ENCODE measurements at places on chromosomes 4 and X.

GRCh38 chr4:76313547-76313946 is 7.0 kb downstream of the STBD1 start:
- no peak for DNase-seq

DNA sequence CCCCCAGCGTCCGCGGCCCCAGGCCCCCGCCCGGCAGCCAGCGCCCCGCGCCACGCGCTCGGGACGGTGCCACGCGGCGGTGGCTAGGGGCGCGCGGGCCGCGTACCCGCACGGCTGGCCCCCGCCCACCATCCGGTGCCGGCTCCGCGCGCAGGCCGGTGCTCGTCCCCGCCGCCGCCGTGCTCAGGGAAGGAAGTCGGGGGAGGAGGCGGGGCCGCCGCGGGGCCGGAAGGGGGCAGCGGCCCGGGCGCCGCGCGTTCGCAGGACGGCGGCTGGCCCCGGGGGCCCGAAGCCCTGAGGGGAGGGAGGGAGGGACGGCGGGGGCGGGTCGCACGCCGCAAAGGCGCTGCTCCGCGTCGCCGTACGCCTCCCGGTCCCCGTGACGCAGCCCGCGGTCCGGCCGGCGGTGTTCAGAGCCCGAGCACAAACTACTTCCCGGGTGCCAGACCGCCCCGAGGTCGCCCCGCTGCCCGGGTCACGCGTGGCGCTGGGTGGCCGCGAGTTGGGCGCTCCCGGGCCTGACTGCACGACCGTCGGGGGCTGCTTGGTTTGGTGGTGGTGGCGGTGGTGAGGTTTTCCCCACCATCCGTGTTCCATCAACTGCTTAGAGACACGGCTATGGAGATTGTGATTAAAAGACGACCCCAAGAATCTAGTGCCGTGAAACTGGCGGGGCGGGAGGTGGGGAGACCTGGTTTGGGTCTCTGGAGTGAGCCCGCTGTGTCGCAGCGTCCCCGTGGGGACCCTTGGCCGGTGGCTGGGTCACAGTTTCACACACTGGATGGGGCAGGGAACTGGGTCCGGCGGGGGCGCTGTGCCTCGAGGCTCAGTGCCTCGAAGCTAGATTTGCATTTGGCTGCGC is at the start of gene DCTD:
TSS of gene DCTD (minus strand) at position 205 of the 862 bp plus-strand sequence. CDS start 1,818 bp downstream, outside the sequence.
- DNase-seq: peak; percentile 48

GRCh38 chrX:128975745-128976144 is 547.5 kb downstream of the SMARCA1 start:
- peak; percentile 0 for DNase-seq

GRCh38 chrX:18574591-18574990 is 97.3 kb downstream of the RS1 start:
- DNase-seq: no peak

GRCh38 chrX:13716455-13716854 is 18.0 kb downstream of the TRAPPC2 start:
- no peak for DNase-seq

- DNase-seq: no peak
These were observed 748 bp downstream of the CFP start for GRCh38 chrX:47628982-47629381.

DNA sequence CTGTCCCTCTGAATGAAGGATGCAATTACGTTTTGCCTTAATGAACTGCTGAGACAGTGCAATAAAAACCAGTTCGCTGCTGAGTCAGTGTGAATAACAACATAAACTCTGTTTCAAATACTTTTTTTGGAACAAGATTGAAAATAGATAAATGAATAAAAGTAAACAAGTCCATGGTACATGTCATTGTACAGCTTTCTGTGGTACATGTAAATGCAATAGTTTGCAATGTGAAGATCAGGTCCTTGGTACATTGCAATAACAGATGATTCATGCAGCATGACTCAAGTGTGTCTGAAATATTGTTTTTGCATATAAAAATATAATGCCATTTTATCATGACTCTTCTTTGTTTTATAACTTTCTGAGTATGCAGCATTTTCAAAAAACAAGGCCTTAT is 193.4 kb upstream of the PACRGL start:
- no peak for DNase-seq

GRCh38 chr4:86935853-86936733 is 1.3 kb downstream of the AFF1 start:
- peak; percentile 60 for DNase-seq

DNA sequence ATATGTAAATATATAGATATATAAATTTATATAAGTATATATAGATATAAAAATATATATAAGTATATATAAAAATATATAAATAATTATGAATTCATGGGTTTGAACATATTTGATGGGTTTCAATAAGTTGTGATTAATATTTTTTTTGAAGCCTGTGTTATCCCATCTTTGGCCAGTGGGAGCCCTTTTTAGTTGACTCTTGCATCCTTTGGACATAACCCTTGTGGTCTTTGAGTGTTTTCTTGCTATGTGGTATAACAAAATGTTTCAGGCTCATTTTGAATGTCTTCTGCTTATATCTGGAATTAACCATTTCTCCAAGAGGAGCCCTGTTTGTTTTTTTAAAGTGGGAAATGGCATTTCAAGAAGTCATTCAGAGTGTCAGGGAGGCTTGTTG is 15.2 kb downstream of the SNX25 start:
- DNase-seq: no peak

DNA sequence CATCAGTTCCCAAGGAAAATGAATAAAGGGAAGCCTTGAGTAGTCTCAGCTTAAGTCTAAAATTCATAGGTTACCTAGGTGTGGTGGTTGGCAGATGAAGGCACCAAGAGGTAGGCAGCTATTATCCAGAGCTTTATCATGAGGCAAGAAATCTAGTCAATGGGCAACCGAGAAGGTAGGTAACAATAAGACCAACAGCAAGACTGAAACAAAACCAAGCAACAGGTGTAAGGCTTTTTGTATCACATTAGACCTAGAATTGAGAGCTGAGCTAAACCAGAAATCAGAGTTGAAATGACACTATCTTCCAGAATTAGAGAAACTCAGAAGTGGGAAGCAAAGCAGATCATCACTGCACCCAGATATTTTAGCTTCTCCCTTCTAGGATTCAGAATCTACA is 117.1 kb downstream of the CAMK2D start:
- no peak for DNase-seq

- DNase-seq: no peak
These were observed 153.4 kb upstream of the QRFPR start for GRCh38 chr4:121534187-121534586.

- peak; percentile 19 for DNase-seq
These were observed 67.2 kb upstream of the BRWD3 start for GRCh38 chrX:80876877-80877276.

DNA sequence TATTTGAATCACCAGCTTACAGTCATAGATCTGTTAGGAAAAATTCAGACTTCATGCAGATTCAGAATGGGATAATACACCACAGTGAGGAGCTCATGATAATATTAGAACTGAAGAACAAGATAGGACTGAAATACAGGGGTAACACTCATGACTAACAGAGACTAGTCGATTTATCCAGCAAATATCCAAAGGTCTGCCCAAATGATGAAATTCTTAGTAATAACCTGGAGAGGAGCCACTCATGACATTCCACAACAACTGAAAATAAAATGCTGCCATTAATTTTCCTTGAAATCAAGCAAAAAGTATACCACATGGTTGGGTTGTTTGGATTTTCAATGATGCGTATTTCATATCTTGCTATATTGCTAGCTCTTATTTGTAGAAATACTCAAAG is 903.7 kb upstream of the ADGRL3 start:
- no peak for DNase-seq

GRCh38 chr4:112296949-112297880 is at the start of gene ALPK1:
ALPK1 (plus strand) TSS chr4:112297369.
- DNase-seq: peak; percentile 92

GRCh38 chrX:68665502-68665901 is 18.0 kb downstream of the STARD8 start:
- no peak for DNase-seq

DNA sequence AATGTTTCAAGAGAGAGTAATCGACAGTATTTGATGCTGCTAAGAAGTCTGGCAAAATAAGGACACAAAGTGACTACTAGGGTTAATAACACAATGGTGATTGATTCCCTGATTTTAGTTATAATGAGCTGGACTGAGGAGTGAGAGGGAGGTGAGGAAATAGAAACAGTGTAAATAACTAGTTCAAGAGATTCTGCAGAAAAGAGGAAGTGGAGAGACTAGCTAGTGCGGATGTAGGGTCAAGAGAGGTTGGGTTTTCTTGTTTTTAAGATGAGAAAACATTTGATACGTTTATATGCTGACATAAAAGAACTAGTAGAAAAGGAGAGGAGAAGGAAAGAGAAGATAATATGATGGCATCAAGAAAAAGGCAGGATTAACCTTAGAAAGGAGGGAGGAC is 12.2 kb upstream of the TRPC5 start:
- DNase-seq: no peak

DNA sequence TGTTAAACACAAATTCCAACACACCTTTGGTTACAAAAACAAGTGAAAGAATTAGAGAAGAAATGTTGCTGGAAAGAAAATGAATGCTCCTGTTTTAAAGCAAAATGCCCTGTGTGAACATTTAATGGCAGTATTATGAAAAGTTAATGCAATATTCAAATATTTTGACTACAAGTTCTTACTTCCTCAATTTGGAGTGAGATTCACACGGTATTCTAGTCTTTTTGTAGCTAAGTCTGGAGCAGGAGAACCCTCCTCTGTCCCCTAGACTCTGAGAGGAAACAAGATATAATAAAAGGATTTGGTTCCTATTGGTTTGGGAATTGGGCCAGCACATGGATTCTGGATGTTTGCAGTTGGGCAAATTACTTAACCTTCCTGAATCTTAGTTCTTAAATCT is 12.7 kb downstream of the MAD2L1 start:
- peak; percentile 42 for DNase-seq

GRCh38 chr4:23814587-23814986 is 75.3 kb downstream of the PPARGC1A start:
- DNase-seq: no peak

DNA sequence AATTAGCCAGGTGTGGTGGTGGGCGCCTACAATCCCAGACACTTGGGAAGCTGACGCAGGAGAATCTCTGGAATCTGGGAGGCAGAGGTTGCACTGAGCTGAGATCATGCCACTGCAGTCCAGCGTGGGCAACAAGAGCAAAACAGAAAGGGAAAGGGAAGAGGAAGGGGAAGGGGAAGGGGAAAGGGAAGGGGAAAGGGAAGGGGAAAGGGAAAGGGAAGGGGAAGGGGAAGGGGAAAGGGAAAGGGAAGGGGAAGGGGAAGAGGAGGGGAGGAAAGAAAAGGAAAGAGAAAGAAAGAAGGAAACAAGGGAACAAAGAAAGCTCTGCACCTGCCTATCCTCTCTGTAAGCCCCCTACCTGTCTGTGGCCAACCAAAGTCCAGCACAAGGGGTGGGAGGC is 35.2 kb downstream of the FAM53A start:
- DNase-seq: no peak

GRCh38 chrX:2799369-2799768 is 29.4 kb upstream of the GYG2 start:
- no peak for DNase-seq

DNA sequence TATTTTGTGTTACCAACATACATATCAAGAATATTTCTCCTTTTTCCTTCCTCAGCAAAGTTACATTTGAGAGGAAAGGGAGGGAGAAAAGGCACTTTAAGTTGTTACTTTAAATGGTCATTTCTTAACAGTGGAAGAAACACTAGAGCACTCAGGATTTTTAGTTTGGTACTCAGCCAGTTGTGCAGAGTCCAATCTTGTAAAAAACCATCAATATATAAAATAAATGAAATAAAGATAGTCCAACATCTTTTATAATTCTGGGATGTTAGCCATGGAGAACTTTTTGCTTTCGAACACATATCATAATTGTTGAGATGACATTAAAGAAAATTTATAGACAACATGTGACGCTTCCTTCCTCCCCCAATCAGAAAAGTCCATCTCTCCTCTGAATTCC is 253.8 kb downstream of the QDPR start:
- DNase-seq: no peak

GRCh38 chrX:123138473-123138872 is 45.6 kb upstream of the GRIA3 start:
- DNase-seq: no peak

- no peak for DNase-seq
These were observed 10.1 kb downstream of the FGFRL1 start for GRCh38 chr4:1021386-1022050.

DNA sequence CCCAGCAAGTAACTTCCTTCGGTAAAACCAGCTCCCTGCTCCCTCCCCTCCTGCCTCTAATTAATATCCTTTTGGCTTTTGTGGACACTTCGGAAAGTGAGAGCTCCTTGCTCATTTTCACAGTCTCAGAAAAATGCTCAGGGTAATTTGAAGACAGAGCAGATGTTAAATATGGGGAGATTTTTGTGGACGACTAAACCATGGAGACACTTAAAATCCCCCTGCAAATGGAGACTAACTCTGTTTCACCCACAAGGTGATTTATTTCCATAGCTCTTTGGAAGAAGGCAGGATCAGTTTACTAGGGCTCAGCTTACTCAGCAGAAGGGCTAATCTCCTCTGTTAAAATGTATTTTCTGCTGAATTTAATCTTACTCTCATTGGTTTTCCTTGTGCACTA is 12.2 kb upstream of the AMOT start:
- DNase-seq: no peak

GRCh38 chr4:109708435-109708834 is 5.2 kb upstream of the CASP6 start:
- no peak for DNase-seq

- DNase-seq: no peak
These were observed 245.6 kb downstream of the THOC2 start for GRCh38 chrX:123487236-123487635.

DNA sequence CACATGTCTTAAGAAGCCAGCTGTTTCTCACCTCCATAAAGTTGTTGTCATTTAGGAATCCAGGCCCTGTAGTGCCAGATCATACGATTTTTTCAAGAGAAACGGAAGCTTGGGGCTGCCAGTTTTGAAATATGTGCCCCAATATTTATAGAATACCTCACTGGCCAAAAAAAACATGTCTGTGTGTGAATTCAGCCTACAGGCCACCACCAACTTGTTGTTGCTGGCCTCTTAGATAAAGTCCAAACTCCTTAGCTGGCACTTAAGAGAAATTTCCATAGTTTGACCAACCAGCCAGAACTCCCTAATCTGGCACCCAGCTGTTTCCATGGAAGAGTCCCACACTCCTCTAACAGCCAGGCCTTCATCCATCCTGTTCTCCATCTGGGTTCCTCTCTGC is 74.1 kb downstream of the WDR19 start:
- DNase-seq: no peak

DNA sequence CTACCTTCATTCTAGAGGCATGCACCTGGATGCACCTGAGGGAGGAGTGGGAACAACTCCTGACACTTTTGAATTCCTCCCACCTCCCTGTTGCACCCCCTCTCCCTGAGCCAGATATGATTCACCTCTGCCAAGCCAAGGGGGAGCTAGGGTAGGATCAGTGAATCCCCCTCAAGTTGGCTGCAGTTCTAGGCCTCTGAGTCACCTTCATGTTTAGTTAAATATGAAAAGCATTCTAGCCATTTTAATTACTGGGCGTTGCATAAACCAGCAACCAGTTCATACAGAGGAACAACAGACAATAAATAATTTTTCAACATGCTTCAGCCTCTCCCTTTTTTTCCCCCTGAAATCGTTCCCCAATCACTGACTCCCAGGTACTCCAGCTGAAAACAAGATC is 1440.2 kb downstream of the ADGRL3 start:
- no peak for DNase-seq

Measured in AML-193 (cell line).